ENCODE measurements at places on chromosomes 13 and 19.
A peak's percentile ranks its signal among the peaks of the same experiment; 100 is the strongest.

DNA sequence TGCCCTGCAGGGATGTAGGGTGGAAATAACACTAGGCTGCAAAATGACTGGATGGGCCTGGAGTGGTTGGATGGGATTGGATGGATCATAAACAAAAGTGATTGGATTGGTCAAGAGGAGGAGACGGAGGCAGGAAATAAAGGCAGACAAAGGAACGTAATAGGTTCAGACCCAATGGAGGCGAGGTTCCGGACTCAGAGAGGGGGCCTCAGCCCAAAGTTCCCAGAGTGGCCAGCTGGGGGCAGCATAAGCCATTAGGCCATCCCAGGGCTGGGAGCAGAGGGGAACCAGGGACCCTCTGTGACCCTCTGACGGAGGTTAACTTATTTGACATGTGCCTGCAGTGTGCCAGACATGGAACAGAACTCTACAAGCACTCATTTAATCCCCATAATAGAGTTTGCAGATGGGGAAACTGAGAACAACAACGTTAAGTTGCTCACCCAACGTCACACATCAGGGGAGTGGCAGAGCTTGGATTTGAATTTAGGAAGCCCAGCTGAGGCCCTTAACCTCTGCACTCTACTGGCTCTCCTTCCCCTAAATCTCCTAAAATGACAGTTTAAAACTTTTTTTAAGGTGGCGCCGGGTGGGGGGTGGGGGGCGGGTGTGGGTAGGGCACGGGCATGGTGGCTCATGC lies 15.3 kb upstream of the MAP1S start:
- peak; percentile 62 for DNase-seq

GRCh38 chr13:80742033-80742432 lies 401.1 kb upstream of the SPRY2 start:
- no peak for DNase-seq

- no peak for DNase-seq
These were observed 6.7 kb downstream of the ZNF865 start for GRCh38 chr19:55611983-55612645.

- peak; percentile 43 for DNase-seq
These were observed 39.5 kb downstream of the DHRS12 start for GRCh38 chr13:51764184-51765141.

- no peak for DNase-seq
These were observed 19.9 kb downstream of the TPT1 start for GRCh38 chr13:45320876-45321629.

DNA sequence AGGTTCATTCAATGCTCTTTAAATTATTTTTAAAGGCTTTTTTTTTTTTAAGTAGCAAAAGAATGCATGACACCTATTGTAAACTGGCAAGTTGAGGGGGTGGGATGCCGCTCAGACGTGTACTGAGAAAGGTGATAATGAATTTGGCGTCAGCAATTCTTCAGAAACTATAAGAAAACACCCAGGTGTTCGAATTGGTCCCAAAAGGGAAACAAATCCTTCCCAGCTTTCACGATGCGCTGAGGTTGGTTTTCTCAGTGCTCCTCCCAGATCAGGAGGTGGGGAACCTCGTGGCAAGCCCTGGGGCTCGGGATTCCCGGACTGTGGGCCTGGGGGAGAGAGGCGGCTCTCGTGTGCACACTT lies 543 bp upstream of the FAM124A start:
- DNase-seq, result no peak

DNA sequence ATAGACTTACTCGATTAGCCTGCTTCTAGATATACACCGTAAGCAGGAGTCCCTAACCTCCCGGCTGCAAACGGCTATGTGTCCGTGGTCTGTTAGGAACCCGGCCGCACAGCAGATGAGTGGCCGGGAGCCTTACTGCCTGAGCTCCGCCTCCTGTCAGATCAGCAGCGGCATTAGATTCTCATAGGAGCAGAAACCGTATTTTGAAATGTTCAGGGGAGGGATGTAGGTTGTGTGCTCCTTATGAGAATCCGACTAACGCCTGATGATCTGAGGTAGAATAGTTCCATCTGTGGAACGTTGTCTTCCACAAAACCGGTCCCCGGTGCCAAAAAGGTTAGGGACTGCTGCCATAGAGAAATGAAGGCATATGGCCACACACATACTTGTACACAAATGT lies 1491.9 kb downstream of the SLITRK5 start:
- no peak for DNase-seq

Data from effector CD4-positive, alpha-beta T cell (primary cell).